Liver (tissue), 10 donors: ENCODE measurements at places on chromosomes 5 and 9. TPM values are rescaled to one million over a fixed set of nuclear protein-coding genes. Genes with fewer than 3 reads are reported as not detected.

DNA sequence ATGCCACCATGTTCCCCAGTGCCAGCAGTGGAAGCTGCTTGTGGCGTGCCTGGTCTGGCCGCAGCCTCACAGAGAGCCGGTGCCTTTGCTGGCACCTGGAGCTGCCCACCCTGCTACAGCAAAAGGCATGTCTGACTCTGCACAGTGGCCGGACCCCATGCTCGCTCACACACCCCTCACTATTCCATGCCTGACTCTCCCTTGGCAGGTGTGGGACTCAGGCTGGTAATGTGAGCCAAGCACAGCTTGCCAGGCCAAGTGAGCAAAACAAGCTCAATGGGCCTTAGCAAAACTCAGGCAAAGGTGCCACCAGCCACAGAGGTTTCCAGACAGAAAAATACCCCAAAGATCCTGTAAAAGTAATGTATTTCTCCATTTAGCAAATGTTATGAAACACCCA is 15.5 kb downstream of the GNA14 start:
- DNase-seq, result no peak

SAXO1 gene
- total RNA-seq, result under 0.01 TPM

GRCh38 chr5:111975133-111975532 is 218.1 kb upstream of the NREP start:
- no peak for DNase-seq

STRBP gene
- 17.2 TPM for total RNA-seq

LVRN gene
- 0.17 TPM for total RNA-seq

UTP15 gene
- total RNA-seq, result 18.1 TPM

GRCh38 chr9:91428927-91429351 is 5.3 kb upstream of the NFIL3 start:
- DNase-seq, result no peak

GRCh38 chr9:33151007-33151557 is 16.1 kb downstream of the B4GALT1 start:
- DNase-seq, result no peak

PHF24 gene
- total RNA-seq, result 0.17 TPM

- DNase-seq, result no peak
Measured at GRCh38 chr5:90014420-90014819, 395.1 kb downstream of the CETN3 start.

AFAP1L1 gene
- total RNA-seq, result 11.6 TPM
